ENCODE measurements at places on chromosomes 7 and 10.

DNA sequence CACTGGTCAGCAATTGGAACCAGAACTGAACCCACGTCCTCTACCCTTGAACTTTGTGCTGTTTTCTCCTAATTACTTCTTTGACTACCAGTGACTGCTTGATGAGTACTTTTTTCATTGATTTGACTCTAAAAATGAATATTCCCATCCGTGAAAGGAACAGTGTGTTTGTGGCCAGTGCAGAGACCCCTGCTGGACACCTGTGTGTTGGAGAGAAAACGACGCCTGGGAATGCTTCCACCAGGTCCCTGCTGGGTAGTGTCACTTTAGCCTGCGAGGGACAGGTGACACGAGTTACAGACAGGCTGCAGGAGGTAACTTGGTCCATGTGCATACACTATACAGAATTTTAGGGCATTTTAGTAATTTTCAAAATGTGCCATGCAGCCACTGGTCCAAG, 6.8 kb upstream of the GJD4 start:
- DNase-seq, result no peak

GRCh38 chr10:124614003-124614659, 130.0 kb downstream of the FAM53B start:
- DNase-seq, result no peak

- no peak for DNase-seq
Measured at GRCh38 chr7:132656846-132657776, 80.8 kb upstream of the PLXNA4 start.

DNA sequence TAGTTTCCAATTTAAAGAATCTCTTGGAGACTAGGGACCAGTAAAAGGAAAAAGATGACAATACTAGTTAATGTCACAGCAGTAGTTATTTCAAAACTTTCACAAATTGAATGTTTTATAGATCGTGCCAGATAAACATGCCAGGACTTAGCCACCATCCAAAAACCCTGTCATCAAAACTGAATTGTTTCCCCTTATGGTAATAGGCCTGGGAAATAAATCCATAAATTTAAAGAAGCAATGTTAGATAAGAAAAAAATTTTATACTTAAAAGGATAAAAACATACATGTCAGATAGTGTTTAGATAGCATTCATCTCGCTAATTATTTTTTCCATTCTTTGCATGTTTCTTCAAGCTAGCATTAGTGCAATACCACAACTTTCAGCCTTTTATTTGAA, 71.2 kb downstream of the SUGCT start:
- DNase-seq, result no peak

DNA sequence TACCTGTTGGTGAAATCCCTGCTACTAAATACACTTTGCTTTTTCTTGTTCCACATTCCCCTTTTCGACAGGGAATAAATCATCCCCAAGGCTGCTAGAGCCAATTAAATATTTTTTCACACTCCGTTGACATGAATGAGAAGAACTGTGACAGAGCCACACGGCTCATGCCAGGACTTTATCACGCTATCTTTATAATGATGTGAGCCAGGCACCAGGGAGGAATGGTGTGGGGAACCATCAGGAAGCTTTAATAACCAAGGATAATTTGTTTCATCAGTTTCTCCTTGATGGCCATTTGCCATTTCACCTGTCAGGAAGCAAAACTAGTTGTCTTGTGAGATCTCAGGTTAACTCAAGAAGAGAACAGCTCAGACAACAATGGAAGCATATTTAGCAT, 193.0 kb upstream of the C7orf33 start:
- DNase-seq, result no peak

GRCh38 chr10:33093362-33093761, 135.3 kb upstream of the ITGB1 start:
- no peak for DNase-seq

DNA sequence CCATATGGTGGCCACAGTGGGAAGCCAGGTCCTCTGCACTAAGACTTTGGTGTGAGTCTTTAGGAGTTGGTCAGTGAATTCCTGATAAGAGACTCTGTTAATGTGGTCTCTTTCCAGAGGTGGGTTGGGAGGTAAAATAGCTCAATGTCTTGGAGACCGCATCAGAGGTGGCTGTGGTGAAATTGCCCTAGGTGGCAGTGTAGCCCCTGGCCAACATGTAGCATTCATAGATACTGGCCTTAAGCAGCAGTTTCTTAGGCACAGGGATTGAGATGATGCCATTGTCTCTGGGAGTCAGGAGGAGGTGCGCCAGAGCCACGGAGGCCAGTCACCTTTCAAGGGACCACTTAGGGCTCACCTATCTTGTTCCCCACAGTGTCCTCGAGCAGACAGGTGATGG, 202.8 kb downstream of the CREB5 start:
- DNase-seq, result no peak

DNA sequence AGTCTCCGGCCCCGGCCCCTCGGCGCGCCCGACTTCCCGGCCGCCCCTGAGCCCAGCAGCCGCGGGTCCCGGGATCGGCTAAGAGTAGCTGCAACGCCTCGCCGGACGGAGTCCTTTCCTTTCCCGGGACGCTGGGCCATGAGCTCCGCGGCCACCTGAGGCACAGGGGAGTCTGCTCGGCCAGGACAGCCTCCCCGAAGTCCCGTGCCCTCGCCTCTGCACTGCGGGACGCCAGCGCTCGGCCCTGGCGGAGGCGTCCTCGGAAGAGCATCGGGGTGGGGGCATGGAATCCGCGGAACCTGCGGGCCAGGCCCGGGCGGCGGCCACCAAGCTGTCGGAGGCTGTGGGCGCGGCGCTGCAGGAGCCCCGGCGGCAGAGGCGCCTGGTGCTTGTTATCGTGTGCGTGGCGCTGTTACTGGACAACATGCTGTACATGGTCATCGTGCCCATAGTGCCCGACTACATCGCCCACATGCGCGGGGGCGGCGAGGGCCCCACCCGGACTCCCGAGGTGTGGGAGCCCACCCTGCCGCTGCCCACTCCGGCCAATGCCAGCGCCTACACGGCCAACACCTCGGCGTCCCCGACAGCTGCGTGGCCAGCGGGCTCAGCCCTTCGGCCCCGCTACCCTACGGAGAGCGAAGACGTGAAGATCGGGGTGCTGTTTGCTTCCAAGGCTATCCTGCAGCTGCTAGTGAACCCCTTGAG, 502 bp downstream of the SLC18A3 start:
- no peak for DNase-seq

DNA sequence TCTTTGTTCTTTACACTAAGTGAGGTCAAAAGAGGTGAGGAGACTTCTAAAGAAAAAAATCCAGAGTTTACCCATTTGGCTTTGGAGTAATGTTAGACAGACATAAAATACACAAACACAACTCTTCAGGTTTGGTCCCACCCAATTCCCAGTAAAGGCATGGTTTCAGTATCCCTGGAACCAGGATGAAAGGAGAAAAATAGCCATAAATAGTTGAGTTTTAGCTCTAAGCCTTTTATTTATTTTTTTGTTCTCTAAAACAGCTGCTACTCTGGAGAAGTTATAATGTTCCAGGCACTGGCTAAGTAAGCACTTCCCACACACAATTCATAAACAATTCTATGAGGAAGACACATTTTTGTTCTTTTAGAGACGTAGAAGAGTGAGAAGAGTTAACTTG, 4.0 kb downstream of the ABCB1 start:
- DNase-seq, result no peak

DNA sequence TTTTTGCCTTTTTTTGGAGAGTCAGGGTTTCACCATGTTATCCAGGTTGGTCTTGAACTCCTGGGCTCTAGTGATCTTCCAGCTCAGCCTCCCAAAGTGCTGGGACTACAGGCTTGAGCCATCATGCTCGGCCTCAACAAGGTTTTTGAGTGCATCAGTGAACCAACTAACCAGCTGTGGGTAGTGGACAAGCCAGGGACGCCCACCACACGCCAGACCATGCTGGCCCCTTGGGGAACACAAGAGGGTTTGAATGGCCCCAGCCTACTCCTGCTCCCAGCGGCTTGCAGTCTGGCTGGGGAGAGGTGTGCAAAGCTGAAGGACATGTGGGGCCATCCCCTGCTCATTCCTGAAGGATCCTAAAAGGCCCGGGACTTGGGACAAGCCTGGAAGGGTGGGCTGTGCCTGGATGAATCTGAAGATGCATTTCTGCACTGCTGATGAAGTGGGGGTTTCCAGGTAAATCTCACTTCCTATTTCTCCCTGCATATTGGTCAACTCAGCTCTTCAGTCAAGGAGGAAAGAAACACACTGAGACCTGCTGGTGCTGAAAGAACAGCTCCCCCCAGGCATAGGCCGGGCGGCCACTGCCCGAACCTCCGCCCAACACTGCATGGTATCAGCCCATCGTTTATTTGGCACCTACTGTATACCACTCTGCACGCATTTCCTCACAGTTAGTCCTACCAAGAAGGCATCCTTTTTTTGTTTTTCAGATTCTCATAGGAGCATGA, 6.9 kb downstream of the MMD2 start:
- no peak for DNase-seq

DNA sequence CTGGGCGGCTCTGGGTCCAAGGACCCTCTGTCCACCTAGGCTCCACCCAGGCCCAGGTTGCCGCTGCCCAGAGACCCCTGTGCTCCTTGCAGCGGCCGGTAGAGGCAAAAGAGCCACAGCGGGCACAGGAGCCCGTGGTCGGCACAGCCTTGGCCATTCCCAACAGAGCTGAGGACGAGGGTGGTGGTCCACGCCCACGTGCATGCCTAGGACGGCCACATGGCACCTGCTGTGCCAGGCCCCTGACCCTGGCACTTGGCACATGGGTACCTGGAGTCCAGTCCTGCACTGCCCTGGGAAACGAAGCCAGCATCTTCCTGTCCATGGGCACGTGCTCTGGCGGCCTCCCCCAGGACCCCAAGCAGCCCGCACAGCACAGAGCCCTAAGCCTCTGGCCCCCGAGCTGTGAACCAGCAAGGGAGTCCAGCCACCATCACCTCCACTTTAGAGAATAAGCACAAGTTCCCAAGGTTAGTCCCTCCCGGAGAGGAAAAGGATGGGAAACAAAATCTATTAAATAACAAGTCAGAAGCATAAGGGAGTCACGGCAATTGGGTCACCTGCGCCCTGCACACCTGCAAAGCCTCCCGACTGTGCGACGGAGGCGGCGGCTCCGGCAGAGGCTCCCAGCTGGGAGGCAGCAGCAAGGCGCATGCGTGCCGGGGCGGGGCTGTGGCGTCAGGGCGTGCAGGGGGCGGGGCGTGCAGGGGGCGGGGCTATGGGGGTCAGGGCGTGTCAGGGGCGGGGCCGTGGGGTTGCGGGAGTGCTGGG, 59.1 kb downstream of the STK32C start:
- peak; percentile 31 for DNase-seq

DNA sequence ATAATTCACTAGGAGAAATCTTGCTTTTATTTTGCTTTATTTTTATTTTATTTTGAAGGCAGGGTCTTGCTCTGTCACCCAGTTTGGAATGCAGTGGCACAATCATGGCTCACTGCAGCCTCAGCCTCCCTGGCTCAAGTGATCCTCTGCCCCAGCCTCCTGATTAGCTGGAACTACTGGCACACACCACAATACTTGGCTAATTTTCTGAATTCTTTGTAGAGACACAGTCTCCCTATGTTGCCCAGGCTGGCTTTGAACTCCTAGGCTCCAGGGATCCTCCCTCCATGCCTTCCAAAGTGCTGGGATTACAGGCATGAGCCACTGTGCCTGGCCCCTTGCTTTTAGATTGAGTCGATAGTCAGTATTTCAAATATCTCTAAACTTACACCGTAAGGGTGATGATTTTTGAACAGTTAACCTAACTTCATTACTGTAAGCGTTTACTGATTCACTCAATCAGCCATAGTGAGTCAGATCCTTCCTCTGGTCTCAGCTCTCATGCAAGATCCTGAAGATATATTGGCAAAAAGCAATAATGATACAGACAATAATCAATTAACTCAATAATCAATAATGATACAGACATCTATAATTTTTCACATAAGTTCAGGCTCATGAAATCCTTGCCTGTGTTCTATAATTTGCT, 239.5 kb downstream of the KIAA1217 start:
- DNase-seq, result no peak

- DNase-seq, result no peak
Measured at GRCh38 chr7:123645516-123645915, 10.2 kb upstream of the LMOD2 start.

- DNase-seq, result no peak
Measured at GRCh38 chr7:5360451-5360850, 63.2 kb downstream of the TNRC18 start.

GRCh38 chr7:81416659-81417058, 353.2 kb downstream of the HGF start:
- DNase-seq, result no peak

- DNase-seq, result no peak
Measured at GRCh38 chr7:132386201-132386681, 190.0 kb downstream of the PLXNA4 start.

DNA sequence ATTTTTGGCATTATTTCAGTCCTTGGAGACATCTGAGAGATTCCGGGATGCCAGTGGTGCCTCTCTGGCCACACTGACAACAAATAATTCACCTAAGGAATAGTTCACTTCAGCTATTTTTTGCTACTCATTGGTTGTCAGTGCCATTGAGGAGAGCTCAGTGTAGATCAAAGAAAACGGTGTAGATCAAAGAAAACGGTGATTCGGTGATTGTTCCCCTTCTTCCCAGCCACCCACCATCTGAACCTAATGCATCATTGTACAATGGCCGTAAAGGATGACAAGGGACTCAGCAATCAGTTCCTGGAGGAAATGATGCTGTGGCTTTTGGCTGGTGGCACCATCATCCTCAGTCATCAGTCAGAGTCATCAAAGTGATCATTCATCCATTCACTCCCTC, 80.6 kb downstream of the PTPRZ1 start:
- DNase-seq, result no peak

DNA sequence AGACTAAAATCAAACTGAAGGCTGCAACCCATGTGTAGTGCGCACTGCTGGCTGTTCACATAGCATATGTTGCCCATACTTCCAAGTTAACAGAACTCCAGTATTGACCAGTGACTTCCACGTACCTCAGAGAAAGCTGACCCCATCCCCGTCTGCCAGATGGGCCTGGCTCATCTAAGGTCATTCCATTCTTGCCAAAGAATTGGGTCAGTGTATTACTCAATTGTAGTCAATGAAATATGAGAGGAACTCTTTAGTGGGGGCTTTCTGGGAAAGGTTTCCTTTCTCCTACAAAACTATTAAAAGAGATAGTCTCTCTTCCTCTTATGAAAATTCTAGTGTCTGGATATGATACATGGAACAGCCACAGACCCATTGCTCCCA, 238.6 kb downstream of the COBL start:
- no peak for DNase-seq

DNA sequence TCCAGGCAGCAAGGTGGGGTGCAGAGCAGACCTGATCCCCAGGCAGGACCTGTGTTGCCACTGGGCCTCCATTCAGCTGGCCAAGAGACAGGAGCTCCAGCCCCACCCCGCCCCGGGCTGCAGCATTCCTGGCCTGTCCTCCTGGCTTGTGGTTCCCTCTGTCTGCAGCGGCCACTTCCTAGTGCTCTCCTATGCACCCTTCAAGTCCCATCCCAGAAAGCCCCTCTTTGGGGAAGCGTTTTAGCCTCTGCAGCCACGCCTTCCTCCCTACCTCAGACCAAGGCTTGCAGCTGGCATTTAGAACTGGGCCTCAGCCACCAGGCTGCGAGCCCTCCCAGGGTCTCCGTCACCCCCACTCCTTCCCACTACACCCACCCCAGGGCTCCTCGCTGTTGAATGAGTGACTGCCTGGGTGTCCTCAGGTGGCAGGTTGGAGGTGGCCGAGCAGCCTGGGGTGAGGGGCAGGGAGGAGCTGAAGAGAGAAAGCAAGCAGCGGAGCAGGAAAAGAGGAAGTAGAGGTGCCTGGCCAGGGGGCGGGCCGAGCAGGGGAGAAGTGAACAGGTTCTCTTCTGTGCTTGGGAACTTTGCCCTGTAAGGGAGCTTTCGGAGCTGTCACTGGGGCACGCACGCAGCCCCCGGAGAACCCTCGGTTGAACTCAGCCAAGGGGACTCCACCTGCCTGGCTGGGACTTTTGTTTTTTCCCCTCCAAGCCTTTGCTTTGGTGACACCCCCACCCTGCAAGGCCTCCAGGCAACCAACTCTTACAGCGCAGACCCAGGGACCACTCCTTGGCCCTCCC, 109.1 kb upstream of the TNRC18 start:
- DNase-seq, result peak; percentile 41
